ENCODE measurements at places on chromosomes 6 and 20.

GRCh38 chr6:140039364-140039763 is 664.9 kb upstream of the CITED2 start:
- no peak for DNase-seq

- DNase-seq = no peak
Measured at GRCh38 chr20:58791286-58791685, 59.4 kb downstream of the GNAS-AS1 start.

DNA sequence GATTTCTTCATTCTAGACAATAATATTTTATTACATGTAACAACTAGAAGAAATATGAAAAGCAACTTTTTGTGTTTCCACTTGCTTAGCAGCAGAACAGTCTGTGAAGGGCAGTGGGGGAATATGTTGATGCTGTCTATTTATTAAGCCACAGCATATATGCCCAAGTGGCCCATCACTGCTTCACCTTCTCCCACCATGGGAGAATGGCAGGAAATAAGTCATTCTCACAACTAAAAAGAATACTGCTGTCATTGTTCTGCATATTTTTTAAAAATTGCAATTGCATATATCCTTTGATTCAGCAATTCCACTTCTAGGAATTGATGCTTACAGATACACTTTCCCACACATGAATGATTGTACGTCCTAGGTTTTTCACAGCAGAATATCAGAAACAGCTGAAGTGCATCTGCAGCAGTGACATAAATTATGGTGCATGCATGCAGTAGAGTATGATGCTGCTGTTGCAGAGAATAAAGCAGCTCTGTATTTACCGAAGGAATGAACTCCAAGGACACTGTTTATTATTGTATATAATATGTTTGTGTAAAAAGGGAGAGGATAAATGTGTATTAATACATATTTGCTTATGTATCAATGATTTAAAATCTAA is 26.8 kb downstream of the KIF3B start:
- no peak for DNase-seq

DNA sequence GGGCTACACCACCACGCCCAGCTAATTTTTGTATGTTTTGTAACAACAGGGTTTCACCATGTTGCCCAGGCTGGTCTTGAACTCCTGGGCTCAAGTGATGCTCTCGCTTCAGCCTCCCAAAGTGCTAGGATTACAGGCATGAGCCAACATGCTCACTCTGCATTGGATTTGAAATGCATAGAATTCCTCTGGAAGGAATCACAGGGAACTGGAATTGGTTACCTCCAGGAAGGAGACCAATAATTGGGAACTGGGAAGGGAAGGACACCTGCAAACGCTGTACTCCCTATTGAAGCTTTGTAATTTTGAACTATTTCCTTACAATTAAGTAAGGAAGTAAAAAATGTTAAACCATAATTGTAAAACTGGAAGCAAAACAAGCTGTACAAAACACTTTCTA is 12.3 kb upstream of the TP53INP2 start:
- DNase-seq = no peak

- DNase-seq = no peak
Measured at GRCh38 chr6:166005401-166005943, 162.2 kb downstream of the TBXT start.

- no peak for DNase-seq
Measured at GRCh38 chr20:12321736-12322135, 404.0 kb downstream of the BTBD3 start.
